ENCODE measurements at places on chromosomes 11 and 22.
A peak's percentile ranks its signal among the peaks of the same experiment; 100 is the strongest.

- no peak for DNase-seq
These were observed 24.7 kb downstream of the NCF4 start for GRCh38 chr22:36885474-36885873.

DNA sequence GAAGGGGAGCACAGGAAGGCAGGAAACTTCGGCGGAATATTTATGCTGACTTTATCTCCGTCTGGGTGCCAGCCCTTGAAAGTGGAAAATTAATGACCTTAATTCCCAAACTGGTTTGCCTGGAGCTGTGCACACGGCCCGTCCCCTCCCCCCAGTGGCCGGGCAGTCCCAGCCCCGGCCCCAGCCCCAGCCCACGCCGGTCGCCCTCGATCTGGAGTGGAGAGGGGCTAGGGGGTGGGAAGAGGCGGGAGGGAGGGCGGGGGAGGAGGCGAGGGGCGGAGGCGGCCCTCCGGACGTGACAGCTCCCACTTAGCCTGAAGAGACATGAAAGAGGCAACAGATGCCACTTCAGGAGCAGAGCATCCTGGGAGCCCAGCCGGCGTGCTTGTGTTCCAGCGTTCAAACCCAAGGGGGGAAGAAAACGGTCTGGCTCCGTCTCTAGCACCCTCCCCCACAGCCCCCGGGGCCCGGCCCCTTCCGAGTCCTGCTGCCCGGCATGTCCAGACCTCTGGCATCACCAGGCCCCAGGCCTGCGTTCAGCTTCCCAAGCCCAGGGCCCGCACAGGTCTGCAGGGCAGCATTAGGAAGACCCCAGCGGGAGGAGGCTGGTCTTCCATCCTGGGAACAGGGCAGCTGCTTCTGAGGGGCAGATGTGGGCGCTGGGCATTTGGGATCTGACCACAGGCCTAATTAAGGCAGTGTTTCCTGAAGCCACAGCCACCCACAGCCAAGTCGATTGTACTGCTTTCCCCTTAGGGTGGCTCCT, 20.0 kb upstream of the LMO1 start:
- peak; percentile 40 for DNase-seq

- DNase-seq: no peak
These were observed 10.6 kb upstream of the CSNK1E start for GRCh38 chr22:38327805-38328204.

DNA sequence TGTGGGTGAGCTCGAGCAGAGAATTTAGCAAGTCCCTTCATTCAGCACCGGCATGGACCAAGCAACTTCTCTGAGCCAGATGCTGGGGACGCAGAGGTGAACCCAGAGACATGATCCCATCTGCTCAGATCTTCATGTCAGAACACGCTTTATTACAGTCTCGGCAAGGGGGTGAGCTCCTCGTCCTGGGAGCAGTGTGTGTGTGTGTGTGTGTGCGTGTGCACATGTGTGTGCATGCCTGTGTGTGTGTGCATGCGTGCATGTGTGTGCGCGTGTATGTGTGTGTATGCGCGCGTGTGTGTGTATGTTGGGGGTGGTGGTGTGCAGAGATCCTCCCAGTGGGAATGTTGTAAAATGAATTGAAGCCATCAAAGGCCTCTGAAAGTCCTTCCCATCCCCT, 9.8 kb downstream of the MIAT start:
- DNase-seq: no peak

- no peak for DNase-seq
These were observed 17.9 kb downstream of the NNMT start for GRCh38 chr11:114314096-114314495.

DNA sequence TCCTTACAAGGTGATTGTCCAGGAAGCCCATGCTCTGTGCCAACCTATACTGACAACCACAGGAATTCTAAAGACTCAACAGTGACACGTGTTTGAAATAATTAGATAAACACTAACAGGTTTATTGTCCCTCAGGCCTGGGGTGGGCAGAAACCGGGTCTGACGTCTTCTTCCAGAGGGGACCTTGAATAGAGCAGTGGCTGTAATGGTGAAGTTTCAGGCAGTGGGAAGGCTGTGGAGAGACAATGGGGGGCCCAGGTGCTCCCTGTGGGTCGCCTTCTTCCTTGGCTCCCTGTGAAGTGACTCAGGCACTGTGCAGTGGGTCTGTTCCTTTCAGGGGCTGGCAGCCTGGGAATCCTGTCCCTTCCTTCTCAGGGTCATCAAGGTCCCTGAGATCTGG, 54.6 kb downstream of the OTOG start:
- no peak for DNase-seq

GRCh38 chr11:106714199-106714598, 304.1 kb downstream of the GUCY1A2 start:
- DNase-seq: no peak

GRCh38 chr22:27113211-27113635, 455.8 kb downstream of the MIAT start:
- DNase-seq: peak; percentile 64

DNA sequence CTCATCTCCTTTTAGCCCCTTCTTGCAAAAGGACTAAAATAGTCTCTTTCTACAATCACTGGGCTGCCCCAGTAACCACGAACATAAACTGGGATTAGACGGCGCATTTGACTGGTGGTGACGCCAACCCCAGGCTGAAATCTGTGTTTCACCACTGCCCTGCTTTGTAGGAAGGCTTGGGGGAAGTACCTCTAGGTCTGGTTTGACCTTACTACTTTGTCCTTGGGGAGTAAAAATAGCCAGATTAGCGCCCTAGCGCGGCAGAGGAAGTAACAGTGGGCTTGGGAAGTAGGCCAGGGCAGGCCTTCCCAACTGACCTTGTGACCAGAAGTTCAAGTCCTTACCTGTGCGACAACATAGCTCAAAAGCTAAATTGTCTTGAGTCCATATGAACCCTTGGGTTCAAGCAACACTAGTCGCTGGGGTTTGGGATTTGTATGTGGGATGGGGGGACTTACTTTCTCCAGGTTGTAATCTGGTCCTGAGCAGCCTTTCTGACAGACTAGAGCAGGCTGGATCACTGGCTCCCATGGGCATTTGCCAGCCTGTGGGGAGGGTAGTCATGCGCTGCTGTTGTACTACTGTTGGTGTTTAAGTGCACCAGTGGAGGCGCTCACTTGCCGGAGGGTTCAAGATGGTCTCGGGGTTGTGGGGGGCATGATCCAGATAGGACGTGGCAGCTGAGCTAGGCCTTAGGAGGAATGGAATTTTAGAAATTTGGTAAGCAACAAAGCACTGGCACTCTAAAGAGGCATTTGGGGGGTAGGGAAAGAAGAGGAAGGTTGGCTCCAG, 953 bp upstream of the PACS1 start:
- no peak for DNase-seq

GRCh38 chr11:61587541-61587941, 6.7 kb upstream of the SYT7 start:
- DNase-seq: peak; percentile 50

- peak; percentile 80 for DNase-seq
These were observed 4.5 kb downstream of the GSTT2 start for GRCh38 chr22:23984430-23984829.

DNA sequence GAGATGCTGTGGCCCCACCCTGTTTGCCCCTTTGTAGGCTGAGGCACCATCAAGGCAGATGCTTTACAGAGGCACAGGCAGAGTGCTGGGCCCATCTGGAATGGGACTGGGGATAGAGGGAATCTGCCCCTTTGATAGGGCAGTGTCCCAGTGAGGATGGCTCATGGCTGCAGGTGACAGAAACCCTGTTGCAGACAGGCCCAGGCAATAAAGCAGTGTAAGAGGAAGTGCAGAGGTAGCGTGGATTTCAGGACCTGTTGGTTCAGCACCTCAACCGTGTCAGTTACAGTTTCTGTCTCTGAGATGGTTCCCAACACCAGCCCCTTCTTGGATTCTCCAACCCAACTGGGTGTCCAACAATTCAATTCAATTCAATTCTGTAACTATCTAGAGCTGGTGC, 25.1 kb downstream of the PRDM11 start:
- DNase-seq: no peak

GRCh38 chr11:61860054-61860903, 31.1 kb downstream of the FADS3 start:
- DNase-seq: peak; percentile 74

DNA sequence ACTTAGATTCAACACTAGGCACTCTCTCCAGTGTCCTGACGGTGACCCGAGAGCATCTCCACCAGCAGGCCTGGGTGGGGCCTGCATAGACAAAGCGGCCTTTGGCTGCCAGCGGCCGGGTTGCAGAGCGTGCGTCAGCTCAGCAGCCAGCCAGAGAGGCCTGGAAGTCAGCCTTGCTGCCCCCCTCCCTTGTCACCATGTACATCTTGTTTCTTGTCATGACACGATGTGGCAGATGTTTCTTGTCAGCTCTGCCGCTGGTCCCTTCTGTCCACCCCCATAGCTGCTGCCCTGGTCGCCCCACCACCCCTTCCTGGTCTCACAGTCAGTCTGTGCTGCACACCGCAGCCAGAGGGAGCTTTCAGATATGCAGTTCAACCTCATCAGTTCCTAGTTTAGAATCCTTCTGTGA, 33.1 kb upstream of the CBX7 start:
- DNase-seq: no peak

DNA sequence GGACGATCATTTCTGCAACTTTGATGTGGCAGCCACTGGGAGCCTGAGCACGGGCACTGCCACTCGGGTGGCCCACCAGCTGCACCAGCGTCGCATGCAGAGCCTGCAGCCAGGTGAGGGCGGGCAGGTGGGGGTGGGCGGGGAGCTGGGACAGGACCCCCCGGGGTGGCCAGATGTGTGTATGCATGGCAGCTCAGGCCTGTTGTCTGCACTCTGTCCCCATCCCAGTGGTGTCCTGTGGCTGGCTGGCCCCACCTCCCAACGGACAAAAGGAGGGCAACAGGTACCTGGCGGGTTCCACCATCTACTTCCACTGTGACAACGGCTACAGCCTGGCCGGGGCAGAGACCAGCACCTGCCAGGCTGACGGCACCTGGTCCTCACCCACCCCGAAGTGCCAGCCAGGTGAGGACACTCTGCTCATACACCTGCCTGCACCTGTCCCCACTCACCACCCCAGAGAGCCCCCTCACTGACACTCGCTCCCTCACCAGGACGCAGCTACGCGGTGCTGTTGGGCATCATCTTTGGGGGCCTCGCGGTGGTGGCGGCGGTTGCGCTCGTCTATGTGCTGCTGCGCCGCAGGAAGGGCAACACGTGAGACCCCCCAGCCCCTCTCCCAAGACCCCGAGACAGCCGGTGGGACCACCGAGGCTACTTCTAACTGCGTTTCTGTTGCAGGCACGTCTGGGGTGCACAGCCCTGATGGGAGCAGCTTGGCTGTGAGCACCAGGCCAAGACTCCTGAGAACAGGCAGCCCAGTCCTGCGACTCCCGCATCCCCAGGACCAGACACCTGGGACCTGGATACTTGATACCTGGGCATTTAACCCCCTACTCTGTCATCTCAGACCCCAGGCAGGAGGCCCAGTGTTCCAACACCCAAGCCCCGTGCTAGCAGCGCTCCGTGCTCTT, 6.7 kb downstream of the SUSD2 start:
- no peak for DNase-seq

GRCh38 chr11:134253188-134253993, at the start of the genes ACAD8 and THYN1:
ACAD8 (plus strand) TSS chr11:134253568; CDS start chr11:134253601, 33 bp downstream.
THYN1 (minus strand) TSS chr11:134253352; CDS start chr11:134252882, 470 bp downstream.
- peak; percentile 97 for DNase-seq

DNA sequence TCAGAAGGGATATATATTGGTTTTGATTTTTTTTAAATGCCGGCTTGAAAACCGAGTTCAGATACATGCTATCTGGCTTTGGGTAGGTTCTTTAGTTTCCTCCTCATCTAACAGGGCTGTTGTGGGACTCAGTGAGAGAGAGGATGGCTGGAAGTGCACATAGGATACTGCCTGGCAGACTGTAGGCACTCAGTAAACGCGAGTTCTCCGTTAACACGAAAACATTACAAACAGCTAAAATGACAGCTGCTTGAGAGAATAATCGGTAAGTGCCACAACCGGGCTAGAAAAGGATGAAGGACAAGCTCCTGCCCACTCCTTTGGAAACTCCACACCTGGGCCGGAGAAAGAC, 369 bp downstream of the XRRA1 start:
- no peak for DNase-seq

GRCh38 chr11:125345421-125346178, 150.5 kb downstream of the FEZ1 start:
- peak; percentile 85 for DNase-seq

- no peak for DNase-seq
These were observed 7.5 kb upstream of the PPFIA1 start for GRCh38 chr11:70262951-70263350.

- no peak for DNase-seq
These were observed 10.1 kb upstream of the RPS3 start for GRCh38 chr11:75389276-75389605.

DNA sequence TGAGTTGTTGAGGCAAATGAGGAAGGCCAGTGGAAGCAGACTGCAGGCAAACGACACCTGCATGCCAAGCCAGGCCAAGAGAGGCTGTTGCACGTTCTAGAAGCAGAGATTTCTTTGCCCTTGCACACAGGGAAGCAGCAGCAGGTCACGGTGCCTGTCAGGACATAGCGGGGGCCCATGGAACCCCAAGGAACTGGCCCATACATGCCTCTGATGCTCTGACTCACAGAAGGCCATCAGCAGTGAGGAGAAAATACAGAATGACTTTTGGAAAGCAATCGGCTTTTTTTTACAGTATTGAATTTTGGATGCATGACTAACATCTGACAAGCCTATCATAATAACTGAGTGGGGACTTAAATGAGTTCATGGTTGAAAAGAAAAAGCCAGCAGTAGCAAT, 123.9 kb downstream of the MPPED1 start:
- DNase-seq: peak; percentile 41

- no peak for DNase-seq
These were observed 379 bp upstream of the SLC3A2 start for GRCh38 chr11:62880231-62880802.

GRCh38 chr11:13850231-13851005, 112.1 kb upstream of the SPON1 start:
- no peak for DNase-seq

DNA sequence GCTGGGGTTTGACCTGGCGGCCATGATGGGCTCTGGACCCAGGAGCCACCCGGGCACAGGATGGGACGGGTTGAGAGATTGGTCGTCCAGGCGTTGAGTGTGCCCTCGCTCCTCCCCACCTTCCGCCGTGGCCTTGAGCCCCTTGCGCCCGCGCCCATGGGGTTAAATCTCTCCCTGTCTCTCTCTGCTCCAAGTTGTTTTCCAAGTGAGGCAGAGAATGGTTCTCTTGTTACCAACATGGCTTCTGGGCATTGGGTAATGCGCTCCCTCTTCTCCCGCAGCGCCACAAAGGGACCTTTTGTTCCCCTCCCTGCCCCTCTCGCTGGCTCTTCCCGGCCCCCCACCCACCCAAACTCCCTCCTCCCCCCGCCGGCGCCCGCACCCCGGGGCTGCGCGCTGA, 18.8 kb upstream of the PICK1 start:
- no peak for DNase-seq

DNA sequence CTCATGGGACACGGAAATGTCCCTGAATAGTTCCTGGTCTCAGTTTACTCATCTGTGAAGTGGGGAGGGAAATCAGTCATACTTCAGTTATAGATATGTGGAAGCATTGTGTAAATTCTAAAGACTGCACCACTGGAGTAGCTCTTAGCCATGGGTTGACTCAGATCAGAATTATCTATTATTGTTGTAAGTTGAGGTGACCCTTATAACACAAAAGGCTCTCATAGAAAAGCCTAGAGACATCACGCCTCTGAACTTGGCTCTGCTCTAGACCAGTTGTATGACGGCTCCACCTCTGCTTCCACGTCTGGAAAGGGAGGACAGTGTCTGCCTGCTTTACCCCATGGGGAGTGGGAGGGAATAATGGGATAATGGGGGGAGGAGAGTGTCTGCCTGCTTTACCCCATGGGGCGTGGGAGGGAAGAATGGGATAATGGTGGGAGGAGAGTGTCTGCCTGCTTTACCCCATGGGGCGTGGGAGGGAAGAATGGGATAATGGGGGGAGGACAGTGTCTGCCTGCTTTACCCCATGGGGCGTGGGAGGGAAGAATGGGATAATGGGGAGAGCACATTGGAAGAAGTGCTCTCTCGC, 98.2 kb downstream of the AMOTL1 start:
- no peak for DNase-seq

Data from ureter (tissue), 1 donor.